ENCODE measurements at places on chromosomes 2 and 18. TPM values are rescaled to one million over a fixed set of nuclear protein-coding genes. Genes with fewer than 3 reads are reported as not detected.

Gene UGT1A9
- not detected for total RNA-seq

Gene PJVK
- 0.66 TPM for total RNA-seq

Gene IL36B
- not detected for total RNA-seq

Gene SERPINB13
- total RNA-seq: not detected

Gene CYP27C1
- under 0.01 TPM for total RNA-seq
